ENCODE measurements at places on chromosomes 1 and 21. TPM values are rescaled to one million over a fixed set of nuclear protein-coding genes. Genes with fewer than 3 reads are reported as not detected.

DNA sequence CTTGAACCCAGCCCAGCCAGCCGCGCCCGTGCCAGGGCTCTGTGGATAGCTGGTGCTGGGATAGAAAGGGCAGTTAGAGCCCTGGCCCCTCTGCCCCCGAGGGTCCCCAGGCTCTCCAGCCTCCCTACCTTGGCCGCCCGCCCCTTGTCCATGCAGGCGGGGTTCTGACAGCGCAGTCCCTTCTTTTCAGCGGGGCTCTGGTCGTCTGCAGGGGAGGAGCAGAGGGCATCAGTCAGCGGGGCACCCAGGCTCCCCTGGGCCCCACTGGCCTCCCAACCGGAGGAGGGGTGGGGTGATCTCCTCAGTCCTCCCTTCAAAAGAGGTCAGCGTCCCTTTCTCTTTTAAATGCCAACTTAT is 4.9 kb upstream of the PLEKHG5 start:
- DNase-seq, result no peak

GRCh38 chr1:159008744-159009188 is 941 bp upstream of the IFI16 start:
- DNase-seq, result peak; percentile 33

GRCh38 chr1:10901891-10902805 is 105.7 kb upstream of the CASZ1 start:
- no peak for DNase-seq

DNA sequence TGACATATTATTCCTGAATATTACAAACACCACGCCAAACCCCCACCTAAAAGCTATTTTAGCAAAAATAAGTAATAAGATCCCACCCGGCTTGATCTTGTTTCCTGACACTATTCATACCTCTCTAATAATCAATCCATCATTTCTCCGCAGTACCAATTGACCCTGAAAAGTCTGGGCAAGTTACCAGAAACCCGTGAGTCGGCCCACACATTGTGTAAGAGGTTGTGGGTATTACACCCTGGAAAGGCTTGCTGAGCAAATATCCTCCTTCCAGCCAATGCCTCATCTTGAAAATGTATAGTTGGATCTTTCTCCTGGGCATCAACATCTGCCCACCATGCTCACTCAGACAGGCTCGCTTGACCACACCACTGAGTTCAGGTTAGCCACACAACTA is 451.0 kb downstream of the TTLL7 start:
- DNase-seq, result no peak

DNA sequence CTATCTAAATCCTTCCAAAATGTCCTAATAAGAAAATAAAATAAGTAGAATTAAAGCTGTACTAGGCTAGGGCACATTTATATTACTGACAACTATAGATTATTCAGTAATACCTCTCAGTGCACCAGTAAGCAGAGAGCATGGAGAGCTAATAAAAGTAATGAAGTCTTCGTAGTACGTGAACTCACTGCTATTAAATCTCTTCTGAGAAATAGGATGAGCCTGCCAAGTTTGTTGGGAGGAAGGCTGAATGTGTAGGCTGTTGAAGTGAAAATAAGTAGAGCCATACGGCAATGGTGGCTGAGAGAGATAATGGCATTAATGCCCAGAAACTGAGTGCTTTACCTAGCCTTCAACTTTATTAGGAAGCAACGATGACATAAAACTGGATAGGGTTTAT is 73.9 kb upstream of the NR5A2 start:
- no peak for DNase-seq

- DNase-seq, result no peak
Measured at GRCh38 chr1:112727716-112728115, 12.6 kb upstream of the PPM1J start.

MUTYH gene
- polyA plus RNA-seq, result 59.6 TPM

KLHDC8A gene
- polyA plus RNA-seq, result 0.56 TPM

AKNAD1 gene
- not detected for polyA plus RNA-seq

GATAD2B gene
- polyA plus RNA-seq, result 15.0 TPM

C4BPA gene
- not detected for polyA plus RNA-seq

BGLAP gene
- polyA plus RNA-seq, result 3.1 TPM

COL11A1 gene
- polyA plus RNA-seq, result not detected

Data from B cell (primary cell).